ENCODE measurements at places on chromosomes 12 and 14.
A peak's percentile ranks its signal among the peaks of the same experiment; 100 is the strongest.

DNA sequence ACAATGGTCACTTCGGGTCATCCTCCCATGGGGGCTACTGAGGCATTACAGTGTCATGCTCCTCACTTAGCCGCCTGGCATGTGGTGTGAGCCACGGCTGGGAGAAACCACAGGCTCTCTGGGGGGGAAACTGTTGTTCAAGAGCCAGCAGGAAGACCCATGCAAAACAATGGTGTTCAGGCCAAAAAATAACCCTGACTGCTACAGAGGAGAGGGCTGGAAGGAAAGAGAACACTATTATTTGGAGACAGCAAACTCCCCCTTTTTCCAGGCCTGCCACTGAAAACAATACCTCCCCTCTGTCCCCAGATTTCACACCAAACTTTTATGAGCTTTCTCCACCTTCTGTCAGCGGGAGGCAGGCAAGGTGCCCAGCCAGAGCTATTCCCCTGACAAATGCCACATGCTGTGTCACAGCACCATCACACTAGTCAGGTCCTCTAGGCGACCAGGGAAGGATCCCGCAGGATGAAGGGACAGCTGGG lies 83.7 kb downstream of the CHGA start:
- DNase-seq: peak; percentile 22

DNA sequence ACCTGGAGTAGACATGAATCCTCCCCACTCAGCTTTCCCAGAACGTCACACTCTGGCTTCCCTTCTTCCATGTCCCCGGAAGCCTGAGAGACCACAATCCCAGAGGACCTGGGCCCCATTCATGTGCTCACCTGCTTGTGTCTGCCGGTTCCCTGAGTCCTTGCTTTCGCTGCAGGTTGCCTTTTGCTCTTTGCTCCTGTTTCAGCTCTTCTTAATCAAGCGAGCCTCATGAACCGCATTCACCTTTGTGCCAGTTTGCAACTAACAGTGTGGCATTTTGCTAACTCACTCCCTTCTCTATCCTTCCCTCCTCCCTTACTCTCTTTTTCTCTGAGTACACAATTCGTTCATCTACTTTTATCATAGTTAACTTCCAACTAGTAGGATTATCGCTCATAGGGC lies 23.1 kb downstream of the ENTPD5 start:
- DNase-seq: no peak

DNA sequence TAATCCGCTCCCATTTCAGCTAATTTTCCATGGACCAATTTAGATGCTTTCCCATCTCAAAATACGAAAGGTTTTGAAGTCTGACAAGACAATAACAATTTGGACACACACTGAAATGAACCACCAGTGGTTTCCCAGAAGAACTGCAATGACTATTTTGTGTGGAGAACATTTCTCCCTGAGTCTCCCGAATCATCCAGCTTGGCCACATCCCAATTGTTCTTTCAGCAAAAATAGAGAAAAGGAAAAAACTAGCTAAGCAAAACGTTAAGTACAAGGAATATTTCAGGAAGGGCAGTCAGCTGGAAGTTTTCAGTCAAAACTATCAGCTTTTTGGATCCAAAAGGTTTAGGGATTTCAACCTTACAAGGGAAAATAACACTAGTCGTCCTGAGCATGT lies 390.6 kb downstream of the KCNH5 start:
- peak; percentile 38 for DNase-seq

GRCh38 chr12:102167821-102168604 lies 29.6 kb downstream of the PMCH start:
- peak; percentile 6 for DNase-seq
